Uterus (tissue), 4 donors: ENCODE measurements at places on chromosomes 5 and 9. TPM values are rescaled to one million over a fixed set of nuclear protein-coding genes. Genes with fewer than 3 reads are reported as not detected.

The CDKN2A gene
- not detected for total RNA-seq

The UBAC1 gene
- 25.1 TPM for total RNA-seq

The TIGD6 gene
- total RNA-seq: 3.9 TPM

The TRMO gene
- total RNA-seq: 32.6 TPM

The TAF11L10 gene
- not detected for total RNA-seq

The PTGES2 gene
- 21.5 TPM for total RNA-seq

The PCDHA10 gene
- total RNA-seq: 2.8 TPM

The TMEM232 gene
- total RNA-seq: not detected

The REXO4 gene
- 16.1 TPM for total RNA-seq

The CCDC152 gene
- 3.9 TPM for total RNA-seq

The TMEM267 gene
- 15.1 TPM for total RNA-seq
